Esophagus squamous epithelium (tissue), 5 donors: ENCODE measurements at places on chromosomes 5 and 9.

DNA sequence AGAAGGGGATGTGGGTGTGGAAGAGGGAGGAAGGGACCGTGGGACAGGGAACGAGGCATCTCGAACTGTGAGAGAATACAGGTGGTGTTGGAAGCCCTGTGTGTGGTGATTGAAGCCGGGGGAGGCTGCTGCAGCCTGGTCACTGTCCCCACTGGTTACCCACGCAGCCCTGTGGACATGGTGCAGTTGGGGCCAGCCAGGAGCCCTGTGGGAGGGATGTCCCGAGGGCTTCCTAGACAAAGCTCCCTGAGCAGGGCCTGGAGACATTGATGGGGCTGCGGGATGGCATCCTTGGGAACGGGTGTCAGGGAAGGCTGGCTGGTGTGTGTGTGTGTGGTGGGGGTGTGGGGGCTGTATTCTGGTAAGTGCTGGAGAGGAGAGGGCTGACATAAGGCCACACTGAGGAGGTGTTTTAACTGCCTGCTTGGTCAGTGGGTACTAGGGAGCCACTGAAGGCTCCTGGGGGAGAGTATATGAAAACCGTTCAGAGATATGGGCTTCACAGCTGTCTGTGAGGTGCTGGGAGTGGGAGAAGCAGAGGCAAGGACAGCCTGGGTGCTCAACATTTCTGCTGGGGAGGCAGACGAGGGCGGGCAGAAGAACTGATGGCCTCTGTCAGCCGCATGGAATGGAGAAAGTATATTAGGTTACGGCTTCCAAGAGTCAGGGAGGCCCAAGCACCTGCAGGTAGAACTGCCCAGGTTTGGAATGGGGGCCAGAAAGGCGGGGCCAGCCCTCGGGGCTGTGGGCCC lies 20.0 kb downstream of the WNK2 start:
- no peak for DNase-seq

DNA sequence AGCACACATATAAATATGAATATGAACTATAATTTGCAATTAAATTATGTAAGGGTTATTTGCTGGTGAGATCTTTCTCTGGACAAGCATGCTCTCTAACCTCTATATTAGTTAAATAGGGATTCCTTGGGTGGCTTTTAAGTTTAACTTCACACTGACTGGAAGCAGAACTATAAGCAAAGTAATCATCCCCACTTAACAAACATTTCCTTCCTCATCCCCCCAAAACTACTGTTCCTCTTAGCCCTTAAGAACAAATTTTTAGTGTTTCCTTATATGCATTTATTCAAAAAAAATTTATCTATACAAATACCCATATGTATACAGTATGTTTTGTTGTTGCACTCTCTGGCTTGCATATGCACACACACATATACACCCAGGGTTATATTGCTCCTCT lies 512.1 kb upstream of the MEF2C start:
- no peak for DNase-seq

- no peak for DNase-seq
Measured at GRCh38 chr5:158921441-158922262, 178.1 kb downstream of the EBF1 start.

DNA sequence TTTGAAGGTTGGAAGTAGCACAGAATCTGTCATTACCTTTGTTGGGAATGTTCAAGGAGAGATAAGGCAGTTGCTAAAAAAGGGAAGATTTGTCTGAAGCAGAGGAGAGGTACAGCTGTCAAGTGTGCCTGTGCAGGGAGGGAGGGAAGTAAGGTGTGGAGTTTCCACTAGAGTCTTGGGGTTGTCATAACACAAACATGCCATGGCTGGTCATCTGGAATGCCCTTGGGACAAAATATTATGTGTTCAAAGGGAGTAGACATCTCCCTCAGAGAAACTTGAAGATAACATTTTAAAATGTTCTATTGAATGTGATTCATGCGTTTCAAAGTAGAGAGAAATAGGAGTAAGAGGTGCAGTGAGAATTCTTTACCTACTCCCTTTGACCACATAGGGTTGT lies 95.0 kb downstream of the MUSK start:
- DNase-seq = no peak

GRCh38 chr5:36558641-36559040 lies 47.8 kb upstream of the SLC1A3 start:
- DNase-seq = no peak
